GM19239 (cell line): ENCODE measurements at places on chromosomes 7 and 10.

GRCh38 chr7:98617960-98618418 lies 904 bp downstream of the NPTX2 start:
- no peak for DNase-seq

DNA sequence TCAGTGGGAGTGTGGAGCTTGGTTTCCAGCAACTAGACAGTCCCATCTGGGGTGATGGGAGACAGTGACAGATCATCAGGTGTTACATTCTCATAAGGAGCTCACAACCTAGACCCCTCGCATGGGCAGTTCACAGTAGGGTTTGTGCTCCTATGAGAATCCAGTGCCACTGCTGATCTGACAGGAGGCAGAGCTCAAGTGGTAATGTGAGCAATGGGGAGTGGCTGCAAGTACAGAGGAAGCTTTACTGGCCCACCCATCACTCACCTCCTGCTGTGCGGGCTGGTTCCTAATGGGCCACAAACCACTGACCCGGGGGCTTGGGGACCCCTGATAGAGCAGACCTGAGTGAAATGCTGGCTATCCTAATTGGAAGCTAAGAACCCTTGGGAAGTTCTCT lies 242.8 kb downstream of the BAMBI start:
- no peak for DNase-seq

GRCh38 chr10:24622781-24623301 lies 100.8 kb downstream of the ARHGAP21 start:
- DNase-seq = no peak

- DNase-seq = no peak
These were observed 16.5 kb upstream of the NT5C3A start for GRCh38 chr7:33079096-33079495.

DNA sequence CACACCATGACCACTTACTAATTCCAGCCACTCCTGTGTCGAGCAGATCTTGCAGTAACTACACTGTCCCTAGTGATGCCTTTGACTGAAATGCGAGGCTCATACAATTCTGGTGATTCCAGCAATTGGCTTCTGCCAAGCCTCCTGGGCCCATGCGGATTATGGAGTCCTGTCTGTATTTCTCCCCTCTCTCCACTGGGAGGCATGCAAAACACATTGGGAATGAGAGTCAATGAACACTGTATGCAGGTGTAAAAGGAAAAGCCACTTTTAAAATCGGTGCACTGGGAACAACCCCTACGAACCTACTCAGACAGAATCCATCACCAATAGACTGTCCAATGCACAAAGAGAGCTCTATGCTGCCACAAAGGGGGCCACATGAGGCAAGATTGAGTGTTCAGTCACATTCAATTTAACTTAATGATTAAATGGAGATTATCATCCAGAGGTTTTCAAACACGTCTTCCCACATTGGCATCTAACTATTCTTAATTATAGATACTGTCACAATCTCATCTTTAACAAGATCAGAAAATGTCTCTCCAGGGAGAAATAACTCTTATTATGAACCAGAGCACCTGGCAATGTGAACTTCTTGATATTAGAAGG lies 550.6 kb downstream of the GLRX3 start:
- DNase-seq = no peak

- no peak for DNase-seq
These were observed 59.4 kb downstream of the FAM171A1 start for GRCh38 chr10:15311569-15312280.
